NCI-H1436 treated with DMSO at 0.1 percent for 48 hours (cell line): ENCODE measurements at places on chromosomes 11 and 22.
A peak's percentile ranks its signal among the peaks of the same experiment; 100 is the strongest.

DNA sequence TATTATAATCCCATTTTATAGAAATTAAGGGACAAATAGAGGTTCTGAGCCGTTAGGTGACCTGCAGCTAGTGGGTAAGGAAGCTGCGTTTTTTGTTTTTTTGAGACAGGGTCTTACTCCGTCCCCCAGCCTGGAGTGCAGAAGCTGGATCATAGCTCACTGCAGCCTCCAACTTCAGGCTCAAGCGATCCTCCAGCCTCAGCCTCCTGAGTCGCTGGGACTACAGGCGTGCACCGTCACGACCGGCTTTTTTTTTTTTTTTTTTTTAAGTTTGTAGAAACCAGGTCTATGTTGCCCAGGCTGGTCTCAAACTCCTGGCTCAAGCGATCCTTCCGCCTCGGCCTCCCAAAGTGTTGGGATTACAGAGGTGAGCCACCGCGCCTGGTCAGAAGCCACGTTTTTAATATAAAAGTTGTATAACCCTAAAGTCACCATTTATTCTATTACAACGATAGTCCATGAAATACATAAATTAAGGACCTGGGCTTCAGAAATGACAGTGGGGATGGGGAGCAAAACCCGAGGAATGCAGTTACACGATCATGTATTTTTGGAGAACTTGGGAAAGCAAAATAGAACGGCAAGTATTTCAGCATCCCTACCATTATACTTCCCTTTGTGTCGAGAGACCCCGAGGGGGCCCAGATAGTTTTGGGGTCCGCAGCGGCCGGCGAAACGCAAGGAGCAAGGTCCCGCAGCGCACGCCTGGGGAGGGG lies 638 bp downstream of the SAAL1 start:
- DNase-seq: no peak

GRCh38 chr11:58578136-58578634 lies 678 bp upstream of the ZFP91 start:
- peak; percentile 96 for DNase-seq

- no peak for DNase-seq
Observed at GRCh38 chr11:11841116-11841722, 553 bp upstream of the USP47 start.

DNA sequence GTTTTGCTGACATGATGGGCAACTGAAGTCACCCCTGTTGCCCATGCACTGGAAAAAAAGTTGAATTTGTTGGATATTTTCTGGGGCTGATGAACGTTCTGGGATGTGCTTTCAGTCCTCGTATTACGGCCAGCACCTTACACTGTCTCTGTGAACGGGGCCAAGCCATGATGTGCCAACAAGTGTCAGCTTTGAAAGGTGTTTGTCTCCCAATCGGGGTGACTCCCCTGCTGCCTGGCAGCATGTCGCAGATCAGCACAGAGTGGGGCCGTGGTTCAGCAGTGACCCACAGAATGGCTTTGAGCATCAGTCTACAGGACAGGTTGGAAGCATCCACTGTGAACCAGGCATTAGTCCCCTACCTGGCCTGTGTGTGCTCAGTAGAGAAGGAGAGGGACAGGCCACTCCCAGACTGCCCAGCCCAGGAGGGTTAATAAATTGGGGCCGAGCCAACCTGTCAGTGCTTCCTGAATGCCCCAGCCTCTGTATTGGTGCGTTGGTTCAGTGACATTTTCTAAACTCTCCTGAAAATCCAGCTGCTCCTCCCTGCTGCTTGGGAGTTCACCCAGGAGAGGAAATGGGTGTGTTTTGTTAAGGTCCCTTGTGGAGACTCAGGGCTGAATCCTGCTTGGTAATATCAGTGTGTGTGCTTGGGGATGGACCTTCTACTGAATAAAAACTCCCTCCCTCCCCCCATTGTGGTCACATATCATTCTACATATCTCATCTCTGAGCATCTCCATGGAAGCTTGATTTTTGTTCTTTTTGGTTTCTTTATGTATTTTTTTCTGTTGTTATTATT lies 50.7 kb upstream of the TTC12 start:
- DNase-seq: no peak

GRCh38 chr11:92838759-92839310 lies 130.6 kb upstream of the MTNR1B start:
- DNase-seq: no peak

DNA sequence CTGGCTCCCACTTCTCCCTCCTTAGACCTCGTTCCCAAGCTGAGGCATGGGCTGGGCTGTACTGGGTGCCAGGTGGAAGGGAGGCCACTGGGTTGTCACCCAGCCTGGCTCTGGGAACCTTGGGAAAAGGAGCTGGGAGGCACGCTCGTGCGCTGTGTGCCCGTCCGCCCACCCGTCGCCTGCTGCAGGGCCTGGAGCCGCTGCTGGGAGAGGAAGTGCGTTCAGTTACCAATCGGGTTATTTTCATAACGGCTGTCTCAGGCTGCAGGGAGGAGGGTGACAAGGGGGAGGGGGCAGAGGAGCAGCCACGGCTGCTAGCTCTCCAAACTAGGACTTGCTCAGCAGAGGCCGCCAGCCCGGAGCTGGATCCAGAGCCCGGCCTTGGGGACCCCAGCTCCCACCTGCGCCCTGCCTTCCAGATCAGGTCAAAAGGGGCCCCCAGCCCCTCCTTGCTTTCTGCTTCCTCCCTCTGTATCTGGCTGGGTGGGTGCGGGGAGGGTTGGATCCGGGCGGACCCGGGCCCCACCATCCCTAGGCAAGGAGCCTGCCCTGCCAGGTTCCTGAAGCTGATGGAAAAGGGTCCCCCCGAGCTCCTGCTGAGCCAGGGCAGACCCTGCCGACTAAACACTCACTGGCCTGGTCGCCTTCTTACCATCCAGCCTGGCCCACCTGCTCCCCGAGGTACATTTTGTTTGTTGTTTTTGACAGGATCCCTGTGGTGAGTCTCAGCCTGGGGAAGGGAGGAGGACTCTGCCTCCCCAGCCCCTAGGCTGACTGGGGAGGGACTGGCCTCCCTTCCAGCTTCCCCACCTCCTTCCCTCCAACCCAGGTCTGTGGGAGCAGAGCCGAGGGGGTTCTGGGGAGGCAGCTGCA lies 14.3 kb downstream of the DGKZ start:
- peak; percentile 39 for DNase-seq

DNA sequence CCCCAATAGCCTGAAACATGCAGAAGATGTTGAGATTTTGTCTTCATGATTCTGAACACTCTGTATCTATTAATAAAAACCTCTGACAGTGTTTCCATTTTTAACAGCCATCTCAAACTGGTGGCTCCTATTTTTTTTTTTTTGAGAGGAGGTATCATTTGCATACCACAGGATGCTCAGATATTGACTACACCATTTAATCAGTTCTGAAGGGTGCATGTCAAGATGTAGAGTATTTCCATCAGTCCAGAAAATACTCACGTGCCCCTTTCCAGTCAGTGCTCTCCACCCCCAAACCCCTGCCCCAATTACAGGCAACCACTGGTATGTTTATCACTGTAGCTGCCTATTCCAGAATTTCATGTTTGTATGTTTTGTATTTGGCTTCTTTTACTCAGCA lies 85.3 kb upstream of the SORL1-AS1 start:
- no peak for DNase-seq

GRCh38 chr22:44212936-44213335 lies 32.2 kb downstream of the PARVG start:
- no peak for DNase-seq

DNA sequence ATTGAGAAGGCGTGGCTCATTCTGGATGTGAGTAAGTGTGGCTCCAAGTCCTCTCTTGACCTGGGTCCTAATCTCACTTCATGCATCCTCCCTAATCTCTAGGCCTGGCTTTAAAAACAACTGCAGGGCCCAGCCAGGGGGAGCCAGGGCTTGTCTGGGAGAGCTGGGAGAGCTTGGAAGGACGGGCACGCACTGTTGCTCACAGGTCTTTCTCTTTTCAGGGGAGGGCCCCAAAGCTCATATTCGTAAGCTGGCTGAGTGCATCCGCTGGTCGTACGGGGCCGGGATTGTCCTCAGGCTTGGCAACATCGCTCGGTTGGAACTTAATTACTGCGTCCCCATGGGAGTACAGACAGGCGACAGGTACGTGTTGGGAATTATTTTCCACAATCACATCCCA lies 34.1 kb upstream of the PARVB start:
- no peak for DNase-seq

- no peak for DNase-seq
Observed at GRCh38 chr11:70381872-70382861, 16.2 kb upstream of the CTTN start.

- DNase-seq: no peak
Observed at GRCh38 chr11:83256602-83257340, 29.4 kb downstream of the CCDC90B start.

DNA sequence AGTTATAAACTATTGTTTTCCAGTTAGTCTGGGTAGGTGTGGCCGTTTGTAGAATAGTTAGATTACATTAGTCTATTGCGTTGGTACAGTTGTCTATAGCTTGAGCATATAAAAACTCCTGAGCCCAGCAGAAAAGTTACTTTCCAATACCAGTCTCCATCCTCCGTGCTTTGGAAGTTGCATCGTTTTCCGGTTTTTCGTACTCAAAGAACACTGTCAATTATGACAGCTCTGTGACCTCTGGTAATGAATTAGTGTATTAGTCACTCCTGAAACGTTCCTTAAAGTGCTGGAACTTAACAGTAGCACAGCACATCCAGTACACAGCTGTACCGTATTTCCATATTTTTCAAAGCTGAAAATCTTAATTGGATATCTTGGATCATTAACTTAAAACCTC lies 808 bp upstream of the MSANTD2 start:
- no peak for DNase-seq

GRCh38 chr11:76307978-76308747 lies 72.8 kb downstream of the THAP12 start:
- DNase-seq: no peak

- no peak for DNase-seq
Observed at GRCh38 chr11:116173941-116174911, 598.6 kb downstream of the BUD13 start.

- no peak for DNase-seq
Observed at GRCh38 chr11:115912484-115912945, 408.3 kb upstream of the CADM1 start.

GRCh38 chr22:50301581-50301991 lies 5.9 kb downstream of the PLXNB2 start:
- no peak for DNase-seq

DNA sequence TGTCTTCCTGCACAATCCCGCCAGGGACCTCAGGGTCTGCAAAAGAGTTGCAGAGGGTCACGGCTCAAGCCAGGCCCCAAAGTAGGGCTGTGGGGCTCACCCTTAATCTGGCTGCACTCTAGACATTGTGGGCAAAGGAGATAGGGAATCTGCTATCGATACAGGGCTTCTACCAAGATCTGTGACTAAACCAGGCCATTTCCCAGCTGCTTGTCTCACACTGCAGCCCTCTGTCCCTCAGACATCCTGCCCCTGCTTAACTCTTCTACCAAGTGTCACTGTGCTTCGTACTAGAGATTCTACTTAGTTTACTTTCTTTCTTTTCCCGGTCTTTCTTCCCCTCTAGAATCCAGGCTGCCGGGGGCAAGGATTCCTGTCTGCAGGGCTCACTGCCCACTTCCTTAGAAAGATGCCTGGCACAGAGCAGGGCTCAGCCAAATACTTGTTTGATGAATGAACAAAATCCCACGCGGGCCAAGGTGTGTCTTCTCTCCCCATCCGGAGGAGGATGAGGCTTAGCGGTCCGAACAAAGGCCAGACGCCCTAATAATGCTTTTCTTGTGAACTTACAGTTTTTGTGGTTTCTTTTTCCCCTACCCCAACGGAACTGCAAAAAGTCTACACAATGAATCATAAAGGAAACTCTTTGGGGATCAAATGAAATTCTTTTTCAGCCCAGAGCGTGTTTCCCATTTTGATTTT lies 61.3 kb upstream of the ANO1 start:
- DNase-seq: no peak

- DNase-seq: no peak
Observed at GRCh38 chr11:30984442-30984816, 385.1 kb downstream of the DCDC1 start.

GRCh38 chr22:28647216-28647615 lies 32.4 kb downstream of the TTC28 start:
- DNase-seq: no peak

GRCh38 chr11:117958949-117959348 lies 27.2 kb upstream of the IL10RA start:
- DNase-seq: no peak

- no peak for DNase-seq
Observed at GRCh38 chr11:26086028-26086427, 245.9 kb upstream of the ANO3 start.
